ENCODE measurements at places on chromosomes 13 and 19.

- DNase-seq = no peak
Measured at GRCh38 chr13:31824705-31825517, 85.6 kb downstream of the RXFP2 start.

GRCh38 chr13:24788538-24788937 lies 24.6 kb downstream of the RNF17 start:
- DNase-seq = no peak

- DNase-seq = no peak
Measured at GRCh38 chr13:101140936-101141335, 275.4 kb downstream of the NALCN start.

DNA sequence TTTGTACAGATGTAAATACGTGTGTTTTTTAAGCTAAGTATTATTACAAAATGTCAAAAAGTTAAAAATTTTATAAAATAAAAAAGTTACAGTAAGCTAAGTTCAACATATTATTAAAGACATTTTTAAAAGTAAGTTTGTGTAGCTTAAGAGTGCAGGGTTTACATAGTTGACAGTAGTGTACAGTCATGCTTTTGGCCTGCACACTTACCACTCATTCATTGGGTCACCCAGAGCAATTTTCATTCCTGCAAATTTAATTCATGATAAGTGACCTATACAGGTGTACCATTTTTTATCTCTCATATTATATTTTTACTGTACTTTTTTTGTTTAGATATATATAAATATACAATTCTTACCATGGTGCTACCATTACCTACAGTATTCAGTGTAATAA lies 769.9 kb upstream of the SLITRK6 start:
- DNase-seq = no peak

- no peak for DNase-seq
Measured at GRCh38 chr13:54383604-54384003, 1355.0 kb downstream of the OLFM4 start.

DNA sequence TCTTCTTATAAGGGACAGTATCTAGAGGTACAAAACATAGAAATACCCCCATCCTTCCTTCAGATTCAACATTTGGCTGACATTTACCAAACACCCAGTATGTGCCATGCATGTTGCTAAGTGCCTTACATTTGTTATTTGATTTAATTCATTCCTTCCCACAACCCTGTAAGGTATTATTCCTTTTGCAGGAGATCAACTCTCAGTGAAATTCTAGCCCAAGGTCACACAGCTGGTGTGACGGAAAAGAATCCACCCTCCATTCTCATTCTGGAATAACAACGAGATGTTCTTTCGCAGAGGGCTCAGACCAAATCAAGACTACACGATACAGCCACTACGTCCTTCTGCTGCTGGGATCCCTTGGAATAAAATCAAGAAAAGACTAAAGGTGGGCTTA lies 67.8 kb downstream of the C13orf42 start:
- no peak for DNase-seq

DNA sequence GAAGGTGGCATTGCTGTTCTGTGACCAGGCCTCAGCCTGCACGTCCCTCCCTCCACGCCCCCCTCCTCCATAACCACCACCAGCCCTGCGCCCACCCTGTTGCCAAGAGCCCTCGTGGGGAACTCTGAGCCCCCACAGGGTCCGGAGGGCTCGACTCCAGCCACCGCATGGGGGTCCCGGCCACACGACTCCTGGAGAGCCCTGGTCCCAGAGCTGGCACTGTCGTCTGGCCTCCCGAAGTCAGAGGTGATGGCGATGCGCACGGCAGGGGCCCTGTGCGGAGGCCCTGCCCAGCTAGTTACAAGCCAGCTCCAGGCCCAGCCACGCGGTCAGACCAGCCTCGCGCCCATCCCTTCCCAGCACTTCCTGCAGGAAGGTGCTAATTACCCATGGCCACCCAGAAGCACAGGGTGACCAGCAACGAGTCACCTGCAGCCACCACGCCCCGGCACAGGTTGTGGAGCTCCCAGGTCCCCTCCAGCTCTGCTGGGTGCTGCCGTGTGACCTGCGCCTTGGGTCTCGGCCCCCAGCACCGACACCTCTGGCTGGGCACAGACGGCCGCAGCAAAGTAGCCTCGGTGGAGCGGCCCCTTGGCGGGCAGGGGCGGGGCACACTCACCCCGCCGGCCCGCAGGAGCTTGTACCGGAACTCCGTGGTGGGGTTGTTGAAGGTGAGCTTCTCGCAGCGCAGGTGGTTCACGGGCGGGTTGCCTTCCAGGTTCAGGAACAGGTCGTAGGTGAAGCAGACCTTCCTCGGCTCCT lies 49.6 kb downstream of the MLLT1 start:
- no peak for DNase-seq

DNA sequence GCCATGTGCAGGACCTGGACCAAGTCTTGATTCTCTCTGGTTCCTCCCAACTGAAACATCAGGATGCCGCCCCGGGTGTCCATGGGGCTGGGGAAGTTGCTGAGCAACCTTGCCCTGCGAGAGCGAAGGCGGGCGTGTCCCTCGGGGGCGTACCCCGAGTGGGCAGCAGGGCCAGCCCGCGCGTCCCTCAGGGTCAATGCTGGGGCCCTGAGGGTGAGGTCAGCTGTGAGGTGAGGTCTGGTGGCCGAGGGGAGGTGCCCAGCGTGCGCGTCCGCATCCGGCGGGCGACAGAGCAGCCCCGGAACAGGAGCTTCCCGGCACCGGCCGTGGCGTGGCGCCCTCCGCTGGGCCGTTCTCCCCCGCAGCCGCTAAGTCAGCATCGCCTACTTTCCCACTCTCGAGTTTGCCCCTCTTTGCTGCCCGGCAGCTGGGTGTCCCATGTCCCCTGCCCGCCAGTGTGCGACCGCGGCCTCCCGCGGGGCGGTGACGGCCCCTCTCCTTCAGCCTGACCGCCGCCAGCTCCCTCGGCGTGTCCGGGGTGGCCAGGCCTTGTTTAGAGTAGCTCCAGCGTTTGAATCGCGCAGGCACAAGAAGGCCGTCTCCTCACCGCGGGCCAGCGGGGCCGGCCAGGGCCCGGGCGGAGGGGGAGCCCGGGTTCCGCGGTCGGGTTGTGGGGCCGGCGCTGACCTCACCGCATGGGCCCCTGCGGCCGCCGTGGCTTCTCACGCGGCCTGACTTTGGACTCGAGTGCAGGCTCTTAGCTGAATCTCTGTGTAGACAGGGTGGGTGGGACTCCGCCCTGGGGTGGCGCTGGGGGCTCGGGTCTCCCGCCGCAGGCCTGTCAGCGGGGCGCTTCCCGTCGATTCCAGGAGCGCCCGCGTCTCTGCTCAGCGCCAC lies 33.0 kb downstream of the GJA3 start:
- no peak for DNase-seq

DNA sequence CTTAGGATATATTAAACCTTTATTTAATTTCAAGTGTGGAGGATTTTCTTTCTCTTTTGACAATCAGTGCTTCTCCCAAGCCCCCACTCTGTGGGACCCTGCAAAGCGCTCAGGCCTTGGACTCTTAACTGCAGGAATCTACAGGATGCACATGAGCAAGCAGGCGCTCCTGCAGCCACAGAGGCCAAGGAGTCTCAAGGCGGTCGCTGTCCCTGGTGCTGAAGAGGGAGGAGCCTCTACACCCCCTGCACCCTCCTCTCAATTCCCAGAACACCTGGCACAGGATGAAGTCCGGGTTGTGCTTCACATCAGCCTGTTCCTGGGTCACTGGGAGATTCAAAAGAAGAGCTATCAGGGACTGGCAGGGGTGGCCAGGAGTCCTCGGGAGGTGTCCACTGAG lies 13.5 kb downstream of the OR10H4 start:
- no peak for DNase-seq

- DNase-seq = no peak
Measured at GRCh38 chr13:97855570-97856303, 97.7 kb upstream of the IPO5 start.

DNA sequence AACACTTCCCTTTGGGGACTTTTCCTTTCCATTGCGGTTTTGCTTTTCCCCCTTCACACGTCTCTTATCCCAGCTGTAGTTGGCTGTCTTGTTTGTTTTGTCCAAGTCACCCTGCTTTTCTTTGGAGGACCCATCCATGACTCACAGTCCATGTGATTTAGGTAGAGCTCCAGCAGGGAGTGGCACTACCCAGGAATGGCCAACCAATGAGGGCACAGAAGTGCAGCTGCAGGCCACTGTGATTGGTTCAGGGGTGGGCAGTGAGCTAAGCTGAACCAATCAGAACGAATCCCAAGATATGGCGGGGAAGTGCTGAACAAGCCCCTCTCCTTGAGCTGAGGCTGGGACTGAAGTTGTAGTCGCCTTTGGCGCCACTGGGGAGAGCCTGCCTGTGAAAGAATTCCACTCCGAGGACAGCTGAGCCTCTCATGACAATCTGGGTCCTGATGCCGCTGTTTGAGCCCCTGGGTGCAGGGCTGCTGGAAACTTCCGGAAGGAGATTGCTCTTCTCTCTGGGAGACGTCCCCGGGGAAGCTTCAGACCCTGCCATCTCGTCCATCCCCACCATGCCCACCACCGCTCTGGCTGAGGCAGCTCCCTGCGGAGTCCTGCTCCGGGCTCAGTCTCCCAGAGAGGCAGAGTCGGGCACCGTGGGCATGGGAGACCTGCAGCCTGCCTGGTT lies 62.9 kb upstream of the URI1 start:
- DNase-seq = no peak

All from vagina (tissue), 2 donors.